ENCODE measurements at places on chromosomes 11 and 22.

DNA sequence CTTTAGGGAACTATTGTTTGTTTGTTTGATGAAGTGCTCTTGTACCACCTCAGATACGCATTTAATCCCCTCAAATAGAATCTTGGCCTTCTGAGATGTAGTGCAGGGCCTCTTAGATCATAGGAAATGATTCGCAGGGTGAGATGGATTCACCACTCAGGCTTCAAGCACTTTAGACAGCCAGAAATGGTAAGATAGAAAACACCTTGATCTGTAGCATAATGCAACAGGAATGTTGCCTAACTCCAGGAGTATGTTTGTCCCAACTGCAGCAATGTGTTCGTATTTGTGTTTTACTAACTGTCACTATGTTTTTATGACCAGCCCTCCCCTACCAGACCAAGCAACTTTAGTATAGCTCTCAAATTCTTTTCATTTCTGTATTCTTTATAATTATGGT, 761.2 kb downstream of the NELL1 start:
- no peak for DNase-seq

GRCh38 chr11:68582416-68583040, 101.8 kb upstream of the GAL start:
- DNase-seq, result no peak

- no peak for DNase-seq
Observed at GRCh38 chr22:35044607-35045390, 21.2 kb upstream of the ISX start.

- peak; percentile 89 for DNase-seq
Observed at GRCh38 chr11:64887757-64888405, 9.5 kb upstream of the EHD1 start.

- DNase-seq, result no peak
Observed at GRCh38 chr11:63882555-63883242, 34.3 kb downstream of the RCOR2 start.

- DNase-seq, result no peak
Observed at GRCh38 chr11:26696330-26696729, 25.5 kb downstream of the SLC5A12 start.

DNA sequence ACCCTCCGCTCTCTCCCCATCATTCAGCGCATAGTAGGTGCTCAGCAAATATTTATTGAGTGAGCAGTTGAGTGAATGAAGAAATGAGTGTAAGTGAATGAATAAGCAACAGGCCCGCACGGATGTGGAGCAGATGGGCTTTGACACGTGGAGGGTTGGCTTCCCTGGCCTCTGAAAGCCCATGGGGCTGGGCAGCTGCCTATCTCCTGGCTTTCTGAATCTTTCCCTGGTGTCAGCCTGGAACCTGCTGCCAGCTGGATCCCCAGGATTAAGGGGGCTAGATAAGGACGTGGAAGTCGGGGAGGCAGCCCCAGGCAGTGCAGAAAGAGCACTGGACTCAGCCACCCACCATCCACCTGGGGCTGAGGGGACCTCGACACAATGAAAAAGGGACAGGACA, 12.6 kb downstream of the IL2RB start:
- no peak for DNase-seq

GRCh38 chr22:23115369-23115768, 26.4 kb downstream of the RSPH14 start:
- no peak for DNase-seq

GRCh38 chr11:93545566-93545965, 2.4 kb upstream of the SMCO4 start:
- no peak for DNase-seq

DNA sequence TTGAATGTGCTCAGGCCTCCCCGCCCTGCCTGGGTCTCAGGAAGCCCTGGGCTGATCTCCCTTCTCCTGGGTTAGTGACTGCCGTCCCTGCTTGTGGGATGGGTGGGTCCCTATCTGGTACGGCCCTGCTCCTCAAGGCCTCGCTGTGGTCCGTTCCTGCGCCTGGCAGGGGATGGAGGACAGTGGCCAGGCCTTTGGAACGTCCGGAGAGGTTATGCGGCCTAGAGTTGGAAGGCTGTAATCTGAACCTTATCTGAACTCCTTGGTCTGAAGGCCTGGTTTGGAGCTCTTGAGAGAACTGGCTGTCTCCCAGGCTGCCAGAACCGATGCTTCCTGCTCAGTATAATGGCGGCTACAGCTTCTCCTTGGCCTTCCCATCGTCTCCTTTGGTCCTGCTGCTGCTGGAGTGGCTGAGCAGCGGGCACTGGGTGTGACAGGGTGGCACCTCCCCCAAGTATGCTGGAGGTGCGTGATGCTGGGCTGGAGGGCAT, 72.8 kb downstream of the FLI1 start:
- no peak for DNase-seq

- no peak for DNase-seq
Observed at GRCh38 chr11:955154-956063, 29.7 kb downstream of the AP2A2 start.

GRCh38 chr22:23166841-23167616, 13.3 kb upstream of the BCR start:
- no peak for DNase-seq

DNA sequence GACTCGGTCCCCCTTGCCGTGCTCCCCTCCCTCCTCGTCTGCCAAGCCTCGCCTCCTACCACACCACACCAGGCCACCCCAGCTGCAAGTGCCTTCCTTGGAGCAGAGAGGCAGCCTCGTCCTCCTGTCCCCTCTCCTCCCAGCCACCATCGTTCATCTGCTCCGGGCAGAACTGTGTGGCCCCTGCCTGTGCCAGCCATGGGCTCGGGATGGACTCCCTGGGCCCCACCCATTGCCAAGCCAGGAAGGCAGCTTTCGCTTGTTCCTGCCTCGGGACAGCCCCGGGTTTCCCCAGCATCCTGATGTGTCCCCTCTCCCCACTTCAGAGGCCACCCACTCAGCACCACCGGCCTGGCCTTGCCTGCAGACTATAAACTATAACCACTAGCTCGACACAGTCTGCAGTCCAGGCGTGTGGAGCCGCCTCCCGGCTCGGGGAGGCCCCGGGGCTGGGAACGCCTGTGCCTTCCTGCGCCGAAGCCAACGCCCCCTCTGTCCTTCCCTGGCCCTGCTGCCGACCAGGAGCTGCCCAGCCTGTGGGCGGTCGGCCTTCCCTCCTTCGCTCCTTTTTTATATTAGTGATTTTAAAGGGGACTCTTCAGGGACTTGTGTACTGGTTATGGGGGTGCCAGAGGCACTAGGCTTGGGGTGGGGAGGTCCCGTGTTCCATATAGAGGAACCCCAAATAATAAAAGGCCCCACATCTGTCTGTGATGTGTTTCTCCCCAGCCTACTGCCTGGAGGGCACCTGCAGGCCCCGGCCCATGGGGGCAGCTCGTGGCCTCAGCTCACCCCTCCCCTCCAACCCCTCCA, 29.8 kb downstream of the CAPN1 start:
- no peak for DNase-seq

GRCh38 chr11:5690736-5691135, 1.1 kb downstream of the TRIM22 start:
- DNase-seq, result no peak

DNA sequence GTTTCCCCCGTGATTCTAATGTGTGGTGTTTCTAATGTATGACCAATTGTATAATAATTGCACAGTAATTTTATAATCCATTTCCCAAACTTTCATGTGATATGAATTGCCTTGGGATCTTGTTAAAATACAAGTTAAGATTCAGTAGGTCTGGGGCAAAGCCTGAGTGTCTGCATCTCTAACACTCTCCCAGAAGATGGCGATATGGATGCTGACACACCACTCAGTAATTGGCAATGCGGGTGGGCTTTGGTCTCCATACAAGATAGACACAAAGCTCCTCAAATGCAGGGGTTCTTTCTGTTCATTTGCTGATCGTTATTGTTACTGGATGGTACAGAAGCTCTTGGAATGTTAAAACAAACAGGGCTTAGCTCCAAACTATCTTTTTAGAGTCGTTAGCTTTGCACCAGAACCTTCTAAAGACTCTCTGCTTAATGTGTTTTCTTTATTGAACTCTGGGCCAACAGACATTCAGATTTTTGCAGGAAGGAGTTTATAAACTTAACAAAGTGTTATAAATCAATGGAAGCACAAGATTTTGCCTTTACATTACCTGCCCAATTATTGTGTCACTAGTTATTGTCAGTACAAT, 45.4 kb upstream of the ANO3 start:
- no peak for DNase-seq
